ENCODE measurements at places on chromosomes 3 and 15.

DNA sequence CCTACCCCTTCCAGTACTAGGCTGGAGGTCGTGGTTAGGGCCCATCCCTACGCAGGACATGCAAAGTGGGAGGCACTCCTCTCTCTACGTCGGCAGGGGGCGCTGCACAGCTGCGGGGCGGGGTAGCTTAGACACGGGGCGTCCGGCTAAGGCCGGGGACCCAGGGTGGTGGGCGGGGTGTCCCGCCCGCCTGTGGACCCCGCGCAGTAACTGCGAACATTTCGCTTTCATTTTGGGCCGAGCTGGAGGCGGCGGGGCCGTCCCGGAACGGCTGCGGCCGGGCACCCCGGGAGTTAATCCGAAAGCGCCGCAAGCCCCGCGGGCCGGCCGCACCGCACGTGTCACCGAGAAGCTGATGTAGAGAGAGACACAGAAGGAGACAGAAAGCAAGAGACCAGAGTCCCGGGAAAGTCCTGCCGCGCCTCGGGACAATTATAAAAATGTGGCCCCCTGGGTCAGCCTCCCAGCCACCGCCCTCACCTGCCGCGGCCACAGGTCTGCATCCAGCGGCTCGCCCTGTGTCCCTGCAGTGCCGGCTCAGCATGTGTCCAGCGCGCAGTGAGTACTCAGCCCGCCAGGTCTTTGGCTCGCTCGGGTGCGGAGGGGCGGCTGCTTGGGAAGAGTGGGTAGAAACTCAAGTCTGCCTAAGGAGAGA lies at the start of gene IL12A:
IL12A (plus strand) TSS at position 219 of the 655 bp plus-strand sequence.
- peak; percentile 58 for DNase-seq

GRCh38 chr3:146589899-146590508 lies 15.1 kb downstream of the PLSCR5 start:
- peak; percentile 68 for DNase-seq

GRCh38 chr3:151372063-151372820 lies 12.3 kb downstream of the P2RY12 start:
- DNase-seq = no peak

GRCh38 chr3:173789530-173790162 lies 392.1 kb downstream of the NLGN1 start:
- DNase-seq = no peak

GRCh38 chr3:171346582-171347300 lies 113.5 kb downstream of the TNIK start:
- DNase-seq = no peak

- DNase-seq = no peak
Measured at GRCh38 chr15:41917767-41918430, 24.0 kb upstream of the SPTBN5 start.

GRCh38 chr3:139353920-139354556 lies 10.2 kb downstream of the MRPS22 start:
- DNase-seq = peak; percentile 35

DNA sequence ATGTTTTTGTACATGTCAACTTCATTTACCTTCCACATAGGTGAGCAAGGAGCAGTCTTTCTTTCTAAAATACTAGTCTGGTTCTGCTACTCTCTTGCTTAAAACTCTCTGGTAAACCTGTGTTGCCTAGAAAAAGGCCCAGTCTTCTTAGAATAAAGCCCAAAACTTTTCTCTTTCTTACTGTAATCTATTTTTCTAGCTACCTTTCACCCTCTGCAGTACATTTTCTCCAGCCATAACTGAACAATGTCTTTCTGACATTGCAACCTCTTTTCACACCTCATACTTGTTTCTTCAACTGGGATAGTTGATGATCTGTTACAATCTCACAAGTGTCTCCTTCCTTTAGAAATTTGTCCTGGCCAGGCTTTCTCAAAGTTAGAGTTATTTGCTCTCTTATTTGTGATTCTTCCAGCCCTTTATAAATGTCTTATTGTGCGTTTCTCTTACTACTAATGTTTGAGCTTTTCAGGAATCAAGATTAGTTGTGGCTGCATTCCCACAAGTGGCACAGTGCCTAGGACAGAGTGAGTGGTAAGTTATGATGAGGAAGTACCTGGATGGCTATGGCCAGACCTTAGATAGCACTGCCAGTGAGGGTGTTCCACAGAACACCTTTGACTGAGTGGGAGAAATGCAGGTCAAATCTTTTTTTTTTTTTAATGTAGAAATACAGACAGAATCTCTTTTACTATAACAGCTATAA lies 313.4 kb upstream of the SATB1 start:
- DNase-seq = no peak

DNA sequence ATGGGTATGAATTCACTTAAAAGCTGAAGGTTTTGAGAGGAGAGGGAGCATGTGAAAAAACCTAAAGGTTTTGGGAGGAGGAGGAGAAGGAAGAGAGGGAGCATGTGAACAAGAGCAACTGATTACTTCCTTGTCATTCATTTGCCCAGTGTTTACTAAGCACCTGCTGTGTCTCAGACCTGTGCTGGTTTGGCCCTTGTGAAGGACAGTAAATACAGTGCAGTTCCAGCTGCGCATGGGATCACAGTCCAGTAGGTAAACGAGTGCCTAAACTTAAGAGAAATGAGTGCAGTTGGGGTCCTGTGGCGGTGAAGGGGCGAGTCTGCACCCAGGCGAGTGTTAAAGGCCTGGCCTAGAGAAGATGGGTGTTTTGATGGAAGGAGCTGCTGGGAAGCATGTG lies 38.6 kb downstream of the IGF1R start:
- DNase-seq = no peak

- DNase-seq = no peak
Measured at GRCh38 chr15:77901921-77902750, 175.4 kb downstream of the TBC1D2B start.

DNA sequence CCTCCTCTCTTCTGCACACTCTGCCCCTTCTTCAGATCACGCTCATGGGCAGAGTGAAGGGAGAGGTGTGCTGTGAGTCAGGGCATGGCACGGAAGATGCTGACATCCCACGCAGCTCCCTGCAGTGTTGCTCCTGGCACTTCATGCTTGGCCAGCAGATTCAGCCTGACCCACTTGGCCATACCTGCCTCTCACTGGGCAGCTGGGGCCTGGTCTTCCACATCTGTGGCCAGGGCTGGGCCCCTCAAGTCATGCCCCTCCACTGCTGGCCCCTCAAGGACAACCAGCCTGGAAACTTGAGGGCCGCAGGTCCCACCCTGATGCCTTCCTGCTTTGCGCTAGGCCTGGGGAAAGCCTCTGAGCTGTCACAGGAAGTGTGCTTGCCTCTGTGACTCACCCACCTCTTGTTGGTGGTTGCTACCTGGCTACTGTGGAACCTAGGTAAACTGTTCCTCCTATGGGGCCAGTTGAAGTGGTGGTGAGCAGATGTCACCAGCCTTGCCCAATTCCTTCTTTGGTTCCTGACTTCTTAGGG lies 48.7 kb downstream of the BSN start:
- no peak for DNase-seq

- DNase-seq = no peak
Measured at GRCh38 chr3:193840111-193840641, 247.2 kb downstream of the OPA1 start.

- DNase-seq = peak; percentile 54
Measured at GRCh38 chr3:179037351-179037750, 34.3 kb downstream of the ZMAT3 start.

DNA sequence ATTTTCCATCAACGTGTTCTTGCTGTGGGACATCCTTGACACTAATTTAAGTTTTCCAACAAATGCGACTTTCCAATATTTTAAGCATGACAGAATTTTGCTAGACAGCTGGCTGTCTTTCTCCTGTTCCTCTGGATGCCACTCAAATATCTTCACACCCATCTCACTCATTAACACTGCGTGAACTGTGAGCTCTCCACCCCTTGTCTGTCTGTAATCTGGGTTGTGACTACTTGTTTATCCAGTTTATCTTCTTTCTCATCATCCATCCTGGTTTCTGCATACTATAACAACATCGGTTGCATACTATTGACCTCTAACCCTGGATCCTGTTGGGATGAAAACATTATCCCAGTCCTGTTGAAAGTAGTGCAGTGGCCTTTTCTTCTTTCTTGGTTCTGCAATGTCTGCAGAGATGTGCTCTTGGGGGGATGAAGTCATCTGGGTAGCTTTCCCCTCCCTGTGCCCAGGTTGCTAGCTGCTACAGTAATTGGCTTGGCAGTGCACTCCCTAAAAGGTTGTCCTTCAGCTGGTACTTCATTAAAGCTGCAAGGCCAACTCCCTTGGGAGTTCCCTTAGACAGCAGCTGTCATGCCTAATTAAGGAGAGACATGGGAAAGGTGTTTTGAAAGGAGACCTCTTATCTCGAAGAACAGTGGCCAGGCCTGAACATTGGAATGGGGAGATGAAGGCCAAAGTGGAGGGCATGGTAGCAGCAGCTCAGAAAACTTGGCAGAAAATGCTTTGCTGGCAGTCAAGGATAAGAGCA lies 24.7 kb downstream of the KAT2B start:
- DNase-seq = no peak

DNA sequence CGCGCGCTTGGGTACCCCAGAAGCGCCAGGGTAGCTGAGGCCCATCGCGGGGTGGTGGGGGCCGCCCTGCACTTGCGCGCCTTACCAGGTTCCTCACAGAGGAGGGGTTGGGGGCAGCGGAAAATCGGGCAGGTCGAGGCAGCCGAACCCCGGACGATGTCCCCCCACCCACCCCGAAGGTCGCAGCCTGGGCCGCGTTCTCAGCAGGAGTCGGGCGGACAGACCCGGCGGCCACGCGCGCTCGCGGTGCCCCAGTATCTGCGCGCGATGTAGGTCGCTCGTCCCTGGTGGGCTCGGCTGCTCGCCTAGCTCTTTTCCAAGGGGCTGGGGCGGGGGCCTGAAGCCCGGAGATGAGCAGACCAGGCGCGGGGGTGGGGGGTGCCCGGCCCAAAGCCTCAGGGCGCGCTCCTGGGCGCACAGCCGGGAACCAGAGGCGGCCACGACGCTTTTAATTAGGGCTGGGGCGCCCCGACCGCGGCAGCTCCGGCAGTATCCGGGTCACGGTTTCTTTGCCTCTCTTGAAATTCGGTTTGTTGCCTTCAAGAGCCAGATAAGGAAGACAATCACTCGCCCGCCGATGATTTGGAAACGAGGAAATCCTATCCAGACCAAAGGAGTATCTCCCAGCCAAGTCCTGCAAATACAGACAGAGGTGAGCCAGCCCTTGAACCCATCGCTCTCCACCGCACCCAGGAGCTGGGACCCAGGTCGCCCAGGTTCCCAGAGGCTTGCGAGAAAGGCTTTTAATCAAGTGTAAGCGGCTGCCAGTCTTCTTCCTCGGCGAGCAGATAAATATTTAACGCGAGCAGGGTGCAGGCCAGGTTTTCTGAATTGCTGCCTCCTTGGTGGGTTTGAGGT lies 4.6 kb downstream of the SKOR1 start:
- no peak for DNase-seq

- DNase-seq = no peak
Measured at GRCh38 chr3:128459461-128459820, 7.2 kb downstream of the DNAJB8 start.
